Hypothalamus (tissue), 51 donors: ENCODE measurements at places on chromosomes 6 and 20.

DNA sequence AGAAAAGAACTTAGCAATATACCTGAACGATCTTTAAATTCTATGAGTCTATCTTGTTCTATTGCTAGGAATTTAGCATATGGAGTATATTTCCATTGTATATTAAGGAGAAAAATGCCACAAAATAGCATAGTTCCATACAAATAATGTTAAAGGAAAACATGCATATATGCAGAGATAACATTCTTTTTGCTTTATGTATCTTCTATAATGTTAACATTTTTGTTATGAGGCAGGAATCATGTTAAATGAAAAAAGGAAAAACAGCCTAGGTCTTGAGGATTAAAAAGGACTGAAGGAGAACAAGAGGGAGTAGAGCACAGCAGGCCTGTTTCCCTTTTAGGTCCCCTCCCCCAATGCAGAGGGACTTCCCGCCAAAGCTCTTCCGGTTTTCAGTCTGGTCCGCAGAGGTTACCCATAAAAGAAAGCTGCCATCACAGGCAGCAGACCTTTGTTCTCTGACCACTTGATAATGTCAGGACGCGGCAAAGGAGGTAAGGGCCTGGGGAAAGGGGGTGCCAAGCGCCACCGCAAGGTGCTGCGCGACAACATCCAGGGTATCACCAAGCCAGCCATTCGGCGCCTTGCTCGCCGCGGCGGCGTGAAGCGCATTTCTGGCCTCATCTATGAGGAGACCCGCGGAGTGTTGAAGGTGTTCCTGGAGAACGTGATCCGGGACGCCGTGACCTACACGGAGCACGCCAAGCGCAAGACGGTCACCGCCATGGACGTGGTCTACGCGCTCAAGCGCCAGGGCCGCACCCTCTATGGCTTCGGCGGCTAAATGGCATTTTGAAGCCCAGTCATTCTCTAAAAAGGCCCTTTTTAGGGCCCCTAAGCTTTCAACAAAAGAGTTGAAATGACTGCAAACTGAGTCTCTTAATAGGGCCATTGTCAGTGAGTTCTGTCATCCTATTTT lies 108.4 kb upstream of the PRSS16 start:
- no peak for DNase-seq

DNA sequence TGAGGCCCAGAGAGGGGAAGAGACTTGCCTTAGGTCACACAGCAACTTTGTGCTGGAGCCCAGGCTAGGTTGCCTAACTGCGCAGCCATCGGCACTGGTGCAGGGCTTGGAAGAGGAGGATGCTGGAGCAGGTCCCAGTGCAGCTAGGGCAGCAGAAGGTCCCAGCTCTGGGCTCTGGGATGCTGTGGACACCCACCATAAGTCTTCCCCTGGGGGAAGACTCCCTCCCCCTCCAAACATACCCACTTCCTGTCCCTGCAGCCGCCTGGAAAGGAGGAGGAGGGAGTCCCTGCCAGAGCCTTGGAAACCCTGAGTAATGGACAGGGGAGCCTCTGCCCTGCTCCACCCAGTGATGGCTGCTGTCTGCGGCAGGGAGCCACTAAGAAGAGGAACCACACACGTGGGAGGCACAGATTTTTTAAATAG lies 93.6 kb downstream of the NCR2 start:
- no peak for DNase-seq

GRCh38 chr6:203661-204060 lies 88.6 kb upstream of the DUSP22 start:
- no peak for DNase-seq

- DNase-seq = no peak
Measured at GRCh38 chr20:9186396-9186795, 117.5 kb downstream of the PLCB4 start.

GRCh38 chr20:34256629-34257124 lies 15.5 kb downstream of the ASIP start:
- no peak for DNase-seq

- no peak for DNase-seq
Measured at GRCh38 chr6:84018453-84019061, 15.0 kb upstream of the MRAP2 start.

DNA sequence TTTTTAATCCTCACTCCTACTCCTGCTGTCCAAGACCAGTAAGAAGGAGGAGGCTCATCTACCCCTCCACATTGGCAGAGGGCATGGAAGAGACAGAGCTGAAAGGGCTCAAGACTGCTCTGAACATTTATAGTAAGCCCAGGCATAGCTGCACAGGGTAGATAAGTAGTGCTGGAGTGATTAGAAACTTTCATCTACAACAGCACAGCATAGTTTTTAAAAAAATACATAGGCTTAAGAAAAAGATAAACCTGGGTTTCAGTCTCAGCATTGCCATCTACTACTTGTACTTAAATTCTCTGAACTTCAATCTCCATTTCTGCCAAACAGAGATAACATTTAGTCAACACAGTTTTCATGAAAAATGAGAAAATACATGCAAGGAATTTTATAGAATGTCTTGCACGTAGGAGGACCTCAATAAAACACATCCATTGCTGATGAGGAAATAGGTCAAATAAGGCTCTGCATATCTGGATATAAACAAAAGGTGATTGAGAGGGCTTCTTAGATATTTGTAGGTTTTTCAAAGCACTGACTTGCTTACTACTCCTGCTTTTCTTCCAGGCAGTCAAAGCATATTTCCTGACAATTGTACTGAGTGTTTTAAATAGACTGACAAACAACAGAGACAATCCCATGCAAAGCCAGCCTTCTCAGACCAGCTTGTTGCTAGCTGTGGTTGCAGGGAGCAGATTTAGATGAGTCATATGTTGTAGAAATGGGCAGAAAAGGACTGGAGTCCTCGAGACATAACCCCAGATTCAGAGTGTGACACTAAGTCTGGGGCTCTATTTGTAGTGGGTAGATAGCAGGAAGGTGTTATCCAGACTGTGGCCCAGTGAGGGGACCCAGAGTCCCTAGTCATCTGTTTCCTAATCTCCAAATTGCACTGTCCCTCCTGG lies 107.4 kb upstream of the TAB2 start:
- DNase-seq = no peak

DNA sequence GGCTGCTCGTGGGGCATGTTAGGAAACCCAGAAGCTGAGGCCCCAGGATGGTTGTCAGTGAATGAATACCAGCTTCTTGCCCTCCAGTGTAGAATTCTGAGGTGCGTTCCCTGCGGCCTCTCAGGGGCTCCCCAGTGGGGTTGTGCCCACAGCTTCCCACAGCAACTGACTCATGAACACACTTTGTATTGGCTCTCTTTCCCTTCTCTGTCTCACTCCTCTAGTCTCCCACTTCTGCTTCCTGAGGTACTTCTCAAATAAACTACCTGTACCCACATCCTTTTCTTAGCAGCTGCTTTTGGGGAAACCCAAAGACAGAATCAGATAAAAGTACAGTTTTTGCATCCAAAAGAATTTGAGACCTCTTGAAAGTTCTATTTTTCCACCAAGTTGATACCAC lies 107.7 kb upstream of the JAG1 start:
- no peak for DNase-seq

- no peak for DNase-seq
Measured at GRCh38 chr20:62830821-62831220, 14.0 kb downstream of the COL9A3 start.

DNA sequence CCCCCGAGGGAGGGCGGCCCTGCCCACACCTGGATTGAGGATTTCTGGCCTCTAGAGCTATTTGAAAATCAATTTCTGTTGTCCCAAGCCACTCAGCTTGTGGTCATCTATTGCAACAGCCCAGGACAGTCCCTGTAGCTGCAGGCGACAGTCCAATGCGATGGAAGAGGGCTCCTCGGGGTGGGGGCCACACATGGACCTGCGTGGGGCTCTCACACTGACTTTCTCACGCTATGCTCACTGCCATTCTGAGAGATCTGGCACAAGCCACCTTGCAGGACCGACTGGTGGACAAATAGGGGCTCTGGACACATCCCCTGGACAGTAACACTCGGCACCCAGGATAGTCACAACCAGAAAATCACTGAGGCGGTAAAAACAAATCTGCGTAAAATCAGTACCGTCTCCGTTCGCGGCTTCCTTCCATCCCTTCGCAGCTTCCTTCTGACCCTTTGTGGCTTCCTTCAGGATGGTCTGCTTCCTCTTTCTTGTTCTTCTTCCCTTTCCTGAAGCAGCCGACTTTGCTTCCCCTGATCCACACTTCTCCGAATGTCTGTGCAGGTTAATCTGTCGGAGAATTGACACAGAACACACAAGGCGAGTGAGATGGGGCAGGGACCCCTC lies 21.8 kb downstream of the CTCFL start:
- no peak for DNase-seq

GRCh38 chr6:44297063-44298038 lies 15.8 kb downstream of the AARS2 start:
- DNase-seq = no peak

DNA sequence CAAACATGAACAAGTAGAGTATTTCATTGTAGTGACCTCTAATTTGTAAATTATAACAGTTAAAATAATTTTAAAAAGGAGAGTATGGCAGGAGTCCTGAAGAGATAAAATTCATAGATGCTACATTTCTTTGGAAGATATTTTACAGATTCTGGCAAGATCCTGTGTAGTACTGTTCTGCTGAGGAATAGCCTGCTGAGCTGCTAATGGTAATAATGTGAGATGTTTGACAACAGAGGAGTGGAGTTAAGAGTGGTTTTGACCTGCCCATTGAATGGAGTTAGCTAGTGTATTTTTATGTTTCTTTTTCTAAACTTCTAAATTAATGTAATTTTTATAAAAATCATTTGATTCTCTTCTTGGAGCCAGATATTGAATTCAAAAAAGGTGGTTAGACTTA lies 11.8 kb downstream of the CLVS2 start:
- DNase-seq = no peak

DNA sequence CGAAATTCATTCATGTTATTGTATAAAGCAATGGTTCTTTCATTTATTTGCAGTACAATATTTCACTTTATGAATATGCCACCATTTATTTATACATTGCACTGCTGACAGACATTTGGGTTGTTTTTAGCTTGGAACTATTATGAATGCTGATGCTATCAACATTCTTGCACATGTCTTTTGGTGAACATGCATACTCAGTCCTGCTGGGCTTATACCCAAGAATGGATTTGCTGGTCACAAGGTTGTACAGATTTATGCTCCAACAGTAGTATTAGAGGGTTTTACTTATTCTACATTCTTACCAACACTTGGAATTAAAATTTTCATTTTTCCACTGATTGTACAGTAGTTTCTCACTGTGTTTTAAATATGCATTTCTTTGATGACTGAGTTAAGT lies 126.2 kb downstream of the PTPRK start:
- no peak for DNase-seq

DNA sequence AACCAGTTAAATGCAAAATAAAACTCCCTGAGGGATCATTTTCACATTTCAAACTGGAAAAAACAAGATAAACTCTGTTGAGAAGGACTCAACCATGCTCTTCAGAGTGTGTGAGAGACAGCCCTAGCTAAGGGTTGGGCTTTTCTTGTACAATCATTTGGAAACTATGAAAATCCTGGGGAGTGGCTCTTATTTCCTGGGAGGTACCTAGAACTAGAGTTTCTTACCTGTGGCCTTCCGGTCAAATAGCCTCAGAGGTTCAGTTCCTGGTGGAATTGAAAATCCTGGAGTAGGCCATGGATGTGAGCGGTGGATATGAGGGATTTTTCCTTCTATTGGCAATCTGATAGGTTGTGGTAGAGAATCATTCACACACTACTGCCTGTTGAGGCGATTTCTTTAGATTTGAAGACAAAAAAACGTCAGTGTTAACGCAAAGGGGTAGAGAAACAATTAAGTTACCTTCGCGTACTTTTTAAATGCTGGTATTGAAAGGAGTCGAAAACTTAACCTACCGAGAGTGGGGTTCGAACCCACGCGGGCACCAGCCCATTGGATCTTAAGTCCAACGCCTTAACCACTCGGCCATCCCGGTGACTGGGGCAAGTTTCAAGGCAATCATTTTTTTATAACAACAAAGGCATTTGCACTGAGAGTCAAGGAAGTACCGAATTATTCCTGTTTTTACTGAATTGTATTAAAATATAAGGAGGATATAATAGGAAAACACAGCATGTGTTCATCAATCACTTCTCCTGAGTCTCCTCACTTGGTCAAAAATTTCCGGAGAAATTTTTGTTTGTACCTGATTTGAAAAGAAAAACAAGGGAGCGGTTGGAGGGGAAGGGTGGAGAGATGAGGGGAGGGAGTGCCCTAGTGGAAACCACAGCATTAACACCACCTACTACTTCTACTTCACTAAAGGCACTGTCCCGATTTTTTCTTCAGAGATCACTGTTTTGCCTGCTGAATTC lies 191.3 kb downstream of the OR2B2 start:
- DNase-seq = no peak

GRCh38 chr6:44315516-44315915 lies 2.4 kb upstream of the AARS2 start:
- DNase-seq = no peak

DNA sequence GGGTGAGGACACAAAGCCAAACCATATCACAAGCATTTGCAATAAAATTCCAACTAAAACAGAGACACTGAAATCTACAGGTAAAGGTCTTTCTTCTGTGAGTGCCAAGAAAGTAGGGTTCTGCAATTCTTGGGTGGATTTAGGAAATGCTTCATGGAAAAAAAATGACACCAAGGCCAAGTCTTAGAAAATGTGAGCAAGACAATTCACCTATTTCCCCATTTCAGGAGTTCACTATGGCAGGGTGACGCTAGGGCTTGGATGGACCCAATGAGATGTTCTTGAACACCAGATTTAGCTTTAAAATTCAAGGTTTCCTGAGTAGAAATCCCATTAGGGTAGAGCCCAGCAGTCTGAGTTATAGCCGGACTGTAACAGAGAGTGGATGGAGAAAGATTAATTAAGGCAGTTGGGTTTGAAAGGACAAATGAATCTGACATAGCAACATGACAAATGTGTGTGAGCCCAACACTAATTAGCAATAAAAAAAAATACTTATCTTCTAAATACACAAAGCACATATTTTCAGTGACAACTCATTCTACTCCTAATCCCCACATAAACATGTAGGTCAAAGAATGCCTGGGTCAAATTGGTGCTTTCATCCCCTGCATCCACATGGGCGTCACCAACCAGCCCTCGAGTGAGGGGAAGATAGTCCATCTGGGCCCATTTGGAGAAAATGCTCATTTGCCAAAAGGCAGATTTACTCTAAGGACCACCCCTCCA lies 180.4 kb upstream of the JARID2 start:
- DNase-seq = no peak

- no peak for DNase-seq
Measured at GRCh38 chr20:18987781-18988360, 174.3 kb downstream of the SCP2D1 start.

- DNase-seq = no peak
Measured at GRCh38 chr6:166608774-166609173, 18.3 kb downstream of the RPS6KA2 start.

GRCh38 chr6:132964868-132965382 lies 150.6 kb downstream of the RPS12 start:
- DNase-seq = no peak

- DNase-seq = no peak
Measured at GRCh38 chr6:10332111-10332510, 82.8 kb downstream of the TFAP2A start.

DNA sequence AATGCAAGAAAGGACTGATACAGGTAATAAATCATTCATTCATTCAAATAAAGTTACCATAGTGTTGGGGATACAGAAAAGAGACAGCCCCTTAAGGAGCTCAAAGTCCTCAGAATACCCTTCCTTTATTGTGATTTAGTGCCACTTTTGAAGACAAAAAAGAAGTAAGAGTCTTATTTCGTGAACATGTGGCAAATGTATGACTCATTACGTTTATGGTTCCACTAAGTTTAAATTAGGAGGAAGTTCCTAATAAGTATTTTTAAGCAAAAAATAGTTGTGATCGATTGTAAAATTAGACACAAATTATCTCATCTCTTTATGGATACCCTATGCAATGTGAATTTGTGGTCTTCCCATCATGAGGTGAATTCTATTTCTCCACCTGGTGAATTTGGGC lies 38.5 kb upstream of the GCLC start:
- DNase-seq = no peak

- no peak for DNase-seq
Measured at GRCh38 chr20:37375227-37375626, 29.3 kb downstream of the SRC start.
